ENCODE measurements at places on chromosomes 3 and 15.

DNA sequence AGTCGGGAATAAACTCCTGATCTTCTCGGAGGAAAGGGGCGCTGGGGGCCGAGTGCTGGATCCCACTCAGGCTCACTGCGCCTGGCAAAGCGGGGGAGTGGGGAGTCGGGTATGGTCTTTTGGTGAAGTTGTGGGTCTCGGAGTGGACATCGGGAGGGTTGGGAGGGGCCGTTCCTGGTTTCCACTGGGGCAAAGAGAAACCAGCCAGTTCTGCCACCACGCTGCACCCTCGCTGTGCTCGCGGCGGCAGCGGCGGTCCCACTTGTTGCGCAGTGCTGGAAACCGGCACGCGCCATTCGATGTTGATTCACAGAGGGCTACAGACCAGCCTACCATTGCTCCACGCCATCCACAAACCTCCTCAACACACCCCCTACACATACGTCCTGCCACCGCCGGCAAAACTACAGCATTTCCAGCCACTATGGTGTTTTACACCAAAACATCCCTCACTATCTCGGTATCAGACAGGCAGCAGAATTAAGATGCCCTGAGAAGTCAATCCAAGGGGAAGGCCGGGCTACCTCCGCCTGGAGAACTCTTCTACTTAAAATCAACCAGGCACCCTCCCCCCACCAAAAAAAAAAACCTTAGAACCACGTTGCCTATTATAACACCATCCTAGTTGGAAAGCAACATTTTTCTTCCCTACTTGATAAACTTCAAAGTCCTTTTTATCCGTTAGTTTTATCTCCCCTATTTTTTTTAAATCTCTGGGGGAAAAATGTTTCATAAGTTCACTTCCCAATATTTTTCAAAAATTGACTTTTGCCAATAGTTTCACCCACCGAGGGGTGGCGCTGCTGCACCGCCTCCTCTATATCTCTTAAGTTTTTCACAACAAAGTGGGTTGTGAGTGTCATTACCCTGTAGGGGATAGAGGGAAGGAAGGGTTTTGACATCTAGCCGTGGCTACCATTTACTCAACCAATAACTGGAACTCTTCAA, 3.6 kb downstream of the BCL6 start:
- DNase-seq = peak; percentile 75

GRCh38 chr3:24678421-24678865, 183.8 kb upstream of the THRB start:
- no peak for DNase-seq

GRCh38 chr3:58038675-58039292, 30.6 kb downstream of the FLNB start:
- DNase-seq = no peak

- no peak for DNase-seq
These were observed 9.8 kb upstream of the SLC25A36 start for GRCh38 chr3:140931801-140932200.

DNA sequence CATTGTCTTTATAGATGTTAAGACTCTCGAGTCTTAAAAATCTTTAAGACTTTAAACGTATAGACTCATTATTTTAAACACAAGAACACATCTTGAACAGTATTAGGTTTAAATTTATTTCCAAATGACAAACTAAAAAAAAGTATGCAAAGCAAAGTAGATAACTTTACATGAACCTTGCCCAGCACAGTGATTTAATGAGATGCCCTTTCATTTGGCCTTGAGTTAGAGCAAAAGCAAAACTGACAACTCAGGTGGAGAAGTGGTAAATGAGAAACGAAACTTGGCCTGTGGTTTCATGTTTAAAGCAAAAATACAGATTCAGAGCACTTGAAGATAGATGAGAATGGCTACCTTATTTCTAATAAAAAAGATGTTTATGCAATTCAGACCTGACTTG, 8.6 kb downstream of the GPR15 start:
- DNase-seq = no peak
